Activated T-cell treated with anti-CD3 and anti-CD28 coated beads, Interleukin-2, amount 50 U/mL, for 72 hours (primary cell): ENCODE measurements at places on chromosomes 16 and 17. TPM values are rescaled to one million over a fixed set of nuclear protein-coding genes. Genes with fewer than 3 reads are reported as not detected.
A peak's percentile ranks its signal among the peaks of the same experiment; 100 is the strongest.

GRCh38 chr17:27471321-27472269 lies 15.3 kb downstream of the KSR1 start:
- peak overlapping the region; percentile 97 for H3K27ac ChIP-seq
- H3K27me3 ChIP-seq = no peaks in the 10 kb centered on the region
- peak overlapping the region; percentile 78 for H3K4me3 ChIP-seq

- no peak for DNase-seq
- no peak overlapping the region for H3K27ac ChIP-seq
- no peak overlapping the region for H3K4me3 ChIP-seq
- no peaks in the 10 kb centered on the region for H3K4me1 ChIP-seq
Measured at GRCh38 chr17:9101356-9101755, 80.0 kb downstream of the NTN1 start.

GRCh38 chr17:64537488-64537887 lies 30.7 kb downstream of the CEP95 start:
- DNase-seq = no peak
- H3K27ac ChIP-seq = peak overlapping the region; percentile 85
- peaks cover 6% of the 10 kb centered on the region for H3K36me3 ChIP-seq
- H3K4me3 ChIP-seq = no peak overlapping the region

DNA sequence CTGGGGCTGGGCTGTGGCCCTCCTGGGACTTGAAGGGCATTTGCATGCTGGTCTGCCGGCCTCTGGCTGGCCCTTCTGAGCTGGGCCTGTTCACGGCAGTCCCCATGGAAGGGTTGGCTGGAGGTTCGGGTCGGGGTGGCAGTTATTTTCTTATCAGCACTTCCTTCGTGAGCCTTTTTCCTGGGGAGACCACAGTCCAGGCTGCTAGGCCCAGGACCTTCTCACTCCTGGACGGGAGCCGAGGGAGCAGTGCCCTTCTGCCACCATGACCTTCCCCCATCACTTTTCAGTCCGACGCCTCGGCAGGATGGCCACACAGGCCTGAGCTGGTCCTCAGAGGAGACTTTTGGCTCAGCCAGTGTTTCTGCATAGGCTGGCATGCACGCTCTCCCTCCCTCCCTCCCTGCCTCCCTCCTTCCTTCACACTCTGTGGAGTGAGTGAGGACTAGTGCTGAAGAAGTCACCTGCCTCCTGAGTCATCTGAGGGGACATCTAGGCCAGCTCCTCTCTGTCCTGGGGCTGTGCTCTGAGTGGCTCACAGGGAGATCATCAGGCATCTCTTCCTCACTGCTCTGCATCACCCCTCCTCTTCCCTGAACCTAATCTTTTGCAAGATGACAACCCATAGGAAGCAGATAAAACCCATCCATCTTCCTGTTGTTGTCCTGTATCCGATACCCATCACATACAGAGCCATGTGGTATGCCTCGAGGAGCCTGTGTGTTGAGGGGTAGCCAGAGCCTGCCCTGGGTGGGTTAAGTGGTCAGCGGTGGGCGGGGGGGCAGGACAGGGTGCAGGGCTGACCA lies 109.7 kb downstream of the RAP1GAP2 start:
- no peak overlapping the region for H3K27ac ChIP-seq
- DNase-seq = no peak
- H3K27me3 ChIP-seq = no peaks in the 10 kb centered on the region
- no peak overlapping the region for H3K4me3 ChIP-seq

The KRTAP17-1 gene
- not detected for total RNA-seq

The KRT31 gene
- not detected for total RNA-seq
